ENCODE measurements at places on chromosomes 4 and X.

GRCh38 chr4:151227731-151228130 is 49.2 kb upstream of the PRSS48 start:
- DNase-seq: peak; percentile 38

DNA sequence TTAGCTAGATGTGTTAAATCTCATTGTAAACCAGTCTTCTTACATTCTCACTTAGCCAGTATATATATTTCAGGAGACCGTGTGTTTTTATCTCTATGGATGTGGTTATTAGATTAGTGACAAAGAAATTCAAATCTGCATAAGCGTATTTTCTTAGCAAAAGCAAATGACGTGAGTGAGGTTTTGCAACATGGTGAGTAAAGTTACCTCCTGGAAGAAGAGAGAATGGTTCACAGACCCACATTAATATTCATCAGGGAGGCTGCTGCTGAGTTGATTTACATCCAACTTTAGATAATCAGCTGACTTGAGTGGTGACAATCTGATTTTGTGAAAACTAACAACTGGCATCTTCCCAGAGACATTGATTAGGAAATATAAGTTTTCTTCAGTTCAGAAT is 589.9 kb upstream of the GALNT7 start:
- no peak for DNase-seq

- no peak for DNase-seq
Observed at GRCh38 chrX:38661561-38661960, 100.2 kb downstream of the TSPAN7 start.

DNA sequence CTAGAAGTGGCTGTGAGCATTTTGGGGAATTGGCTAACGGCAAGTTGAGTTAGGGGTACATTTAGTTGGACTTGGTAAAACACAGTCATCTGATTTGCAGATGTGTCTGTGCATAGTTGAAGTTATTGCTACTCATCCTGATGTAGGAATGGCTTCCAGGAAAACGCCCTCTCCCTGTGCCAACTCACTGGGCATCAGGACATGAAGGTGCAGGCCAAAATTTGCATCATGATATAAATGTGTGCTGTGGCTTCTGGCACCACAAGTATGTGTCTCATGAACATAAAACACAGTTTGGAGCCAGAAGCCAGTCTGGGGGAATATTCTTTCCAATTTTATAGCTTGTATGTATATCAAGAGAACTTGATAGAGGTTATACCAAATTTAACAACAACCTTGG is 54.2 kb upstream of the CBR4 start:
- DNase-seq: no peak

GRCh38 chrX:153970357-153971123 is 1.1 kb downstream of the HCFC1 start:
- DNase-seq: no peak

GRCh38 chrX:101257448-101258258 is 33.5 kb downstream of the TAF7L start:
- DNase-seq: no peak

GRCh38 chr4:124111411-124111810 is 601.1 kb downstream of the ANKRD50 start:
- DNase-seq: no peak

GRCh38 chr4:145625677-145626622 is 6.8 kb downstream of the MMAA start:
- no peak for DNase-seq

DNA sequence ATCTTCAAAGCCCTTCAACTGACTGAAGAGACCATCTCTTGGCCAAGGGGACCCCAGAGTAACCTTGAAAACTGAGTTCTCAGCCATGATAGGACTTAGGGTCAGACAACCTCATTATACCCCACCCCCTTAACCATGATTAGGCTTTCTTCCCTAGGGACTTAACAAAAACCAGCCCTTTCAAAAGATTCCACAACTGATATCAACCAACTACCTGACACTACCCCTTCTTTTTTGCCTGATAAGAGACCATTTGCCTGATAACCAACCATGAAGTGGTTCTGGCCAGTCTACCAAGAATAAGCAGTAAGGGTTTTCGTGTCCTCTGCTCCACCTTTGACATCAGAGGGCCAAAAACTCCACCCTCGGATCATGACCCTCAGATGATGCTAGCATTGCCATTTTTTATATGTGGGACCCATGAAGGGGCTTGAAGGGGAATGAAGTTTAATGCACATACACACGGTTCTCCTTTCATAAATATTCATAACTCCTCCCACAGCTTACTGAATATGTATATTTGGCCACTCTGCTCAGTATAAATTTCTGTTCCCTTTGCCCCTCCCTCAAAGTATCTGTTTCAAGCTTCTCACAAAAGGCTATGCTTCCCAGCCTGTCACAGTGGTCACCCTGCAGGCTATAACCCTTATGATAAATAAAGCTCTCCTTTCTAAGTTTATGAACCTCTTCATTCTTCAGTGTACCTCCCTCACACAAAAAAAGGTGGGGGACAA is 12.3 kb downstream of the TBCK start:
- DNase-seq: no peak

DNA sequence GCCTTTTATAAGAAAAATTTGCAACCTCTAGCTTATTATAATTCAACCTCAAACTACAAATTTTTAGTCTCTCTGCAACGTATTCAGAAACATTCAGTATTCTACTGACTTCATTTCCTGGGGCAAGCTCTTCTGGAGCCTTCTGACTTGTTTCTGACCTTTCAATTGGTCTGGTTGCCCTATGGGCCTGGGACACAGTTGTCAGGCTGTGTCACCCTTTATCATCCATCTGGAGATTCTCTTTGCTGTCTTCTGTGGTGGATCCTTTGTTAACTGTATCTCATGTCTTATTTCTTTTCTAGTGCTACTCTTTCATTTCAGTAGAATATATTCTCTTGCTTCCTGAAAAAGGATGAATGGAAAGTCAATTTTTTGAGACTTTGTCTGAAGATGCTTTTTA is 55.1 kb upstream of the PGRMC2 start:
- DNase-seq: no peak

- no peak for DNase-seq
Observed at GRCh38 chr4:82624819-82625218, 63.0 kb upstream of the TMEM150C start.

GRCh38 chrX:19557822-19558221 is 42.5 kb upstream of the MAP3K15 start:
- no peak for DNase-seq

DNA sequence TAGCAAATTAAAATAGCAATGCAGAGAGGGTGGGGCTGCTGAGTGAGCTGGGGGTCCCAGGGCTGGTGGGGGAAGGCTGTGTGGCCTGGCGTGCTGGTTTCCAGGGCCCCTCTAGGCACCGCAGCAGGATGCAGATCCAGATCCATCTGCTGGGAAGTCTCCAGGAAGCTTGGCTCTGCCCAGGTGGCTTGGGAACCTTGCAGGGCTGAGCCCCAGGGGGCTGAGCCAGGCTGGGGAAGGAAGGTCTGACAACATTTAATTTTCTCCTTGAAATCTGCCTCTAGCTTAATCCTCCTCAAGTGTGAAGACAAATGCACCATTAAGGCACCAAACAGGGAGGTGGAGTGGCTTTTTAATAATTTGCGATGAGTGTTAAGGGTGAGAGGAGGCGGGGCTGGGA is 31.7 kb downstream of the SORCS2 start:
- no peak for DNase-seq

DNA sequence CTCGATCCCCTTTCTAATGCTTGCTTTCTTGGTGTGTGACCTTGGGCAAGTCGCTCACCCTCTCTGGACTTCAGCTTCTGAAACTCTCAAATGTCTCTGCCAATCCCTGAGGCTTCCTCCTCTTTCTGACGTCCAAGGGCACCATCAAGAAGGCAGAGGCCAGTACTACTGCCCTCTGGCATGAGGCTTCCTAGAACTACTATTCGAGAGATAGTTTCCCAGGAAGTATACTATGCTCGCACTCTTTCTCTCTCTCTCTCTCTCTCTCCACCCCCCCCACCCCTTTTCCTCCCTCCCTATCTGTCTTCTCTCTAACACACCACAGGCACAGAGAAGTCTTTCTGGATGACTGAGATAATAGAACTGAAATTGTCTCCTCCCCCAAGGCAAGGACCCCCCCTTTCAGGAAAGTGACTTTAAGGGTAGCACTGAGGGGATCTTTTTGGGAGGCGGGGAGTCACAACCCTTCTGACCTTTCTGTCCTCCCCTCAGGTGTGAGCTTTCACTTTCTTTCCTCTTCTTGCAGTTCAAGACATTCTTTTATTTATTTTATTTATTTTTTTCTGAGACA is 20.0 kb upstream of the BCOR start:
- no peak for DNase-seq

- no peak for DNase-seq
Observed at GRCh38 chr4:174490451-174490961, 31.8 kb downstream of the HPGD start.

DNA sequence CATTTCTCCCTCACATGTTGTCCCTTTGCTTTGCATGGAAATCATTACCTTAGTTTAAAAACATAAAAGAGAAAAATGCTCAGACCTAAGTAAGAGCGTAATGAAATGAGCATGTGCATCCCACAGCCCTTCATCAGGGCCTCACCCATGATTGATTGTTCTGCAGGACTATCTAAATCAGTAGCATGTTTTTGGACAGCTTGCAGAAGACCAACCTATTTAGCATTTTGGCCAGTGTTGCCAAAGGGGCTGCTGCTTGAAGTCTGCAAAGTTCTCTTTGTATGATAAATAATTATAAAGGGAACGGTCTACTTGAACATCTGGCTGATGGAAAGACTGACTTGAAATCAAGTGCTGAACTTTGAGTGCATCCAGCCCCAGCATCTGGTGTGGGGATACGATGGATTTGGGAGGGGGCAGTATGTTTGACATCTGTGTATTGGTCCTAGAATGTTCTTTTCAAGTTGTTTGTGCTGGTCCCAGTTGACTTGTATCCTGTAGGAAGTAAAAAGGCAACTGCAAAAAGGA is 76.1 kb upstream of the LIMCH1 start:
- no peak for DNase-seq

DNA sequence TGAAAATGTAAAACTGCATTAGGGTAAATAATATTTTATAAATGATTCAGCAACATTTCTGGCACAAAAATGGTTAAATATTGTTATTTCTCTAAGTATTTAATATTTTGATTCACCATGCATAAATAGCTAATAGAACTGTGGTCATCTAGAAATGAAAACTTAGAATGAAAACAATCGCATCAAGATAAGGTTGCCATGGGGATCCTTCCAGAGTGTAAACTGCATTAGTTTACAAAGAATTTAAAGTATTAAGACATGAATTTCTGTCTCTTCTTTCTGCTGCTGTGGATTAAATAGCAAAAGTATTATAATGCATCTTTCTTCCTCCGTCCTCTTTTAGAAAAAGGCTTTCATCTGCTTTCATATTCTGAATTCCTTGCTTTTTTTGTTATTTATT is 1064.6 kb upstream of the SLIT2 start:
- no peak for DNase-seq

- peak; percentile 48 for DNase-seq
Observed at GRCh38 chr4:129095811-129096454, at the start of gene C4orf33. TSS of gene C4orf33 (plus strand) at chr4:129096152. CDS start at chr4:129102611, 6,459 bp downstream.

DNA sequence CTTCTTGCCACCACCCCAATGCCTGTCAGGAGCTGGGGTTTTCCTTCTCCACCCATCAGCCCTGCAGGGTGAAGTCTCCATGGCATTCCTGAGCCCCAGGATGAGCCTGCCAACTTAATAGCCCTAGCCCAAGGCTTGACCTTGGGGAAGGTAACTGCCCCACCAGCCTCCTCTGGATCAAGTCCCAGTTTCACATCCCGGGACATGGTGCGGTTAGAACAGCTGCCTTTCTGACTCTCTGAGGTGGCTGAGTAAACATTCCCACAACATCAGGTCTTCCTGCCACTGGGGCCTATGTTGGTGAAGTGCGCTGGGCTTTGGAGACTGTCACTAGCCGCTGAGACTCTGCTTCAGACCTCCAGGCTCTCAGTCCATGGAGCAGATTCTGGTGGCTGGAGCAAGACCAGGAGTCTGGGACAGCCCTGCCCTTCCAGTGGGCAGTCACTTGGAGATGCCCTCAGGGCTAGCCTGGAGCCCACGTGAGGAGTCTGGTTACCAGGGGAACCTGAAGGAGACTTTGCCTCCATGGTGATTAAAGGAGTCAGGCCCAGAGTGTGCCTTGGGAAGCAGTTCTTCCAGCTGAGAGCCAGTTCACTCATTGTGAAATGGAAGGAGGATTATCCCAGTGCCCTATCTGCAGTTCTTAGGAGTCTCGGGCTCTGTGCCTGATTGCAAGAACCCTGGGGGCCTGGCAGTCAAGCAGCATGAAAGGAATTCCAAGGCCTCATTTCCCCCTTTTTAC is 56.8 kb downstream of the SMIM20 start:
- no peak for DNase-seq

DNA sequence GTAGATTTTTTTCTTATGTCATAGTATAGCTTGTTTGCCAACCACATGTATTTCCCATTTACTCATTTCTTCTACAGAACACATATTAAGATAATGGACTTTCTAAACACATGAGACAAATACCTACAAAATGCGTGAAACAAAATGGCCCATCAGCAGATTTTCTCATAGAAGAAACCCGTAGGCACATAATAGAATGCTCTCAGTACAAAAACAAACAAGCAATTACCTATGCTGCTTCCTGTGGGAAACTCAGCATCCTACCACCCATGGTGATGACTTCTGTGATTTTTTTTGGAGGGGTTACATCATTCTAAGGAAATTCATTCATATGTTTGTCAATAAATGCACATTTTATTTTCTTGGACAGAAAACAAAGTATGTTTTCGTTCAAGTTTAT is 343.6 kb downstream of the SPRY1 start:
- DNase-seq: no peak

DNA sequence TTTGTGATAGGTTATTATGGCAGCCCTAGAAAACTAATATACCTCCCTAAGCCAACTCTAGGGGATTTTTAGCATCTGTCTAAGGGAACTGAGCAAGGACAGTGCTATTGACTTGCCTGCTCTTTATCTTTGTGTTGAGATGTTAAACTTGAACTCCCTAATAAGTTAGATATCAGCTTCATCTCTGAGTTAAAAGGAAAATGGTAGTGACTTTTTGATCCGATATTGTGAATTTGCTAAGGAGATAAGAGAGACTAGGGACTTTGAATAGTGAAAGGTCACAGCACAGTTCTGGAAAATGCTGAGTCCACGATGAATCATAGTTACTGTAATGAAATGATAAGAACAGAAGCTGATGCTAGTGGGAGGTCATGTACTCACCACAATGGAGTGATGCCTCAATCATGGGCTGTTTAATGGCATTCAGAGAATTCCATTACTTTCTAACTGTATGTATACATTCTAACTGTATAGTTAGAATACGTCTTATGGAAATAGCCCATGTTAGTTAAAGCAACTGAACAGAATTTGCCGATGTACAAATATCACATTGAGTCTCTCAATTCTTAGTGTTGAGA is 147.2 kb downstream of the GLRA3 start:
- no peak for DNase-seq

DNA sequence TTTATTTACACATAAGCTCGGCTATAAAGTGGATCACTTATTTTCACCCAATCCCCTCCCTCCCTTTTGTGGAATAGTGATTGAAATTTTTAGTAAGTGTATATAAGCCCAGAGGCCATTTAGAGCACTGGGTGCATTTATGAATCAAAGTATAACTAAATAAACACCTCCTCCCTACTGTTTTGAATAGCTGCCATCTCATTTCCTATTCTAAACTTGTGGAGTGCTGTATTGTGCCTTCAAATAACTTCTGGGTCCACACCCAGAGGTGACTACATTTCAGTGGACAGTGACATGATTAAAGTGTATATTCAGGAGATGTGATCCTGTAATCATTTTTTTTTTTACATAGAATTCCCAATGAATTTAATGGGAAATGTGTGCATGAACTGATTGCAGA is 104.9 kb downstream of the TEX13C start:
- DNase-seq: no peak

All from frontal cortex (tissue), 4 donors.